SJSA1 (cell line): ENCODE measurements at places on chromosomes 16 and 17. TPM values are rescaled to one million over a fixed set of nuclear protein-coding genes. Genes with fewer than 3 reads are reported as not detected.

GRCh38 chr17:60142872-60143499, 6.8 kb upstream of the CA4 start:
- DNase-seq: peak; percentile 87
- peaks cover 31% of the 10 kb centered on the region for H3K4me1 ChIP-seq
- H3K36me3 ChIP-seq: no peaks in the 10 kb centered on the region
- no peak overlapping the region for H3K27ac ChIP-seq
- H3K4me3 ChIP-seq: peak overlapping the region; percentile 27; the same call in 1 of the 2 replicates

GRCh38 chr16:56789360-56789759, 59.4 kb downstream of the NUP93 start:
- no peaks in the 10 kb centered on the region for H3K36me3 ChIP-seq
- no peaks in the 10 kb centered on the region for H3K27me3 ChIP-seq
- peaks cover 18% of the 10 kb centered on the region for H3K4me1 ChIP-seq
- no peak overlapping the region for H3K27ac ChIP-seq
- DNase-seq: no peak
- H3K4me3 ChIP-seq: no peak overlapping the region

- H3K27ac ChIP-seq: no peak overlapping the region
- DNase-seq: no peak
- no peaks in the 10 kb centered on the region for H3K27me3 ChIP-seq
Observed at GRCh38 chr16:69031877-69032301, 73.6 kb upstream of the HAS3 start.

DNA sequence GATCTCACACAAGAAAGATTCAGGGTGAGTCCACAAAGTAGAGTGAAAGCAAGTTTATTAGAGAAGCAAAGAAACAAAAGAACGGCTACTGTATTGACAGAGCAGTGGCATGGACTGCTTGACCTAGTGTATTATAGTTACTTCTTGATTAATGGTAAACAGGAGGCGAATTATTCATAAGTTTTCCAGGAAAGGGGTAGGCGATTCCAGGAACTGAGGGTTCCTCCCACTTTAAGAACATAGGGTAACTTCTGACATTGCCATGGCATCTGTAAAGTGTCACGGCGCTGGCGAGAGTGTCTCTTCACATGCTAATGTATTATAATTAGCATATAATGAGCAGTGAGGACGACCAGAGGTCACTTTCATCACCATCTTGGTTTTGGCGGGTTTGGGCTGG, 93.2 kb downstream of the CACNG3 start:
- H3K4me3 ChIP-seq: no peak overlapping the region
- no peak for DNase-seq
- no peak overlapping the region for H3K27ac ChIP-seq

BEAN1 gene
- total RNA-seq: not detected in 2 replicates

GRCh38 chr16:12160249-12160648, 183.7 kb downstream of the SNX29 start:
- peaks cover 6% of the 10 kb centered on the region; the same call in 1 of the 2 replicates for H3K4me1 ChIP-seq
- no peak overlapping the region for H3K4me3 ChIP-seq
- DNase-seq: no peak
- no peaks in the 10 kb centered on the region for H3K27me3 ChIP-seq

CCDC144A gene
- 0.61 TPM in 1 of 2 replicates, not detected in the other for total RNA-seq

RETREG3 gene
- total RNA-seq: 27.0 and 30.4 TPM in 2 replicates

DNA sequence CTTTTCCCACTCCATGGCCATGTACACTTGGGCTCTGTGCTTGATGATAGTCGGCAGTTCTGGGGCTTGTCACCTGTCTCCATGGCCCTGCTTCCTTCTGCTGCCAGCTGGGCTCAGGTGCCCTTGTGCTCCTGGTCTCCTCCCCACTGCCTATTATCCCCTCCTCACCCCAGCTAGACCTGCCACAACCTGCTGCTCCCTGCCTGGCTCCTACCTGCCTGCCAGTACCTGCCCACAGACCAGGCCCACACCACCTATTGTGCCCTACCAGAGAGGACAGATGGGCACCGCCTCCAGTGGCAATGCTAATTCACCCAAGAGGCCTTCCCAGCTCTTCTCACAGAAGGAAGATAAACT, 538 bp upstream of the RAPGEFL1 start:
- no peaks in the 10 kb centered on the region for H3K4me1 ChIP-seq
- DNase-seq: no peak
- no peaks in the 10 kb centered on the region for H3K27me3 ChIP-seq
- no peak overlapping the region for H3K4me3 ChIP-seq

- no peaks in the 10 kb centered on the region for H3K27me3 ChIP-seq
- no peak overlapping the region for H3K27ac ChIP-seq
- no peak overlapping the region for H3K4me3 ChIP-seq
- peaks cover 18% of the 10 kb centered on the region for H3K36me3 ChIP-seq
- H3K4me1 ChIP-seq: peaks cover 4% of the 10 kb centered on the region; the same call in 1 of the 2 replicates
Observed at GRCh38 chr16:4358831-4359561, 7.9 kb upstream of the PAM16 start.
